Right ventricle myocardium inferior (tissue), 1 donor: ENCODE measurements at places on chromosomes 2 and 18. TPM values are rescaled to one million over a fixed set of nuclear protein-coding genes. Genes with fewer than 3 reads are reported as not detected.

- DNase-seq: no peak
Measured at GRCh38 chr18:24793742-24794141, 333.3 kb downstream of the HRH4 start.

DNA sequence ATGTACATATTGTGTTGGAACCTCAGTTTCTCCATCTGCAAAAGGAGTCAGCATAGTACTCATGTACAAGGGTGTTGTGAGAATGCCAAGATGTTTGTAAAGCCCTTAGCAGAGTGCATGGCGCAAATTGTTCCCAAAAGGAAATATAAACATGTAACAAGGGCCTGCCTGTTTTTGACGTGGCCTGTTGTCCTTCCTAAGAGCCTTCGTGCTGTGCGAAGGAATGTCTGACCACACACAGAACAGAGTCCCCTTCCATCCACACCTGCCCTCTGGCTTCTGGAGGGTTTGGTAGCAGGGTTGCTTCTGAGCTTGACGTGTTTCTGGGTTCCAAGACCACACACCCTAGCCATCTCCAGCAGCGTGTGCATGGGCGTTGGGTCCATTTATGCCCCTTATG is 34.9 kb downstream of the CABLES1 start:
- no peak for DNase-seq

Gene ACSL3
- 50.3 TPM for total RNA-seq

Gene DTNB
- 3.3 TPM for total RNA-seq
